ENCODE measurements at places on chromosomes 2 and 18. TPM values are rescaled to one million over a fixed set of nuclear protein-coding genes. Genes with fewer than 3 reads are reported as not detected.

DNA sequence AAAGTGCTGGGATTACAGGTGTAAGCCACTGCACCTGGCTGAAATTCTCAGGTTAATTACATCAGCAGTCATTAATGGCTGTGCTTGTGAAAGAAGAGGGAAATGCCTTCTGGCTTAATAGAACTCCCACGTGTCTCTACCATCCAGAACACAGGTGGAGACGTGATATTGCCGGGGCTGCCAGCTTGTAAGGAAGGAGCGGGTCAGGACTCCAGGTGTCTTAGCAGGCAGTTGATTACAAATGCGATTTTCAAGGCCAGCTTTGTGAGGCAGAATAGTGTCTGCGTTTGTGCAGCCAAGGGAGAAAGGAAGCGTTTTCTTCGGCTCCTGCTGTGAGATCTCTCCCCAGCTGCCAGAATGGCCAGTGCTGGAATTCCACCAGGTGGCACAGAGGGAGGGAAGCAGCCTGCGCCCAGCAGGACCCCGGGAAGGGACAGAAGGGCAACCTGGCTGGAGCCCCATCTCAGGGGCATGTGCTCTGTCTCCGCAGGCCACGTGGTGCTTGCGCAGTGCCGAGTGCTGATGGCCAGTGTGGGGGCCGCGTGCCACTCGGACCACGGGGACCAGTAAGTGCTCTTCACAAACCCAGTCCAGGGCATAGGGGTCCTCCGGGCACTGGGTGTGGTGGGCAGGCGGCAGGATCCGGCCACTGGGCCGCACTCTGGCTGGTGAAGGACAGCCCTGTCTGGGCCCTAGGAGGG is 3.7 kb upstream of the ESPNL start:
- peak; percentile 58 for DNase-seq

DNA sequence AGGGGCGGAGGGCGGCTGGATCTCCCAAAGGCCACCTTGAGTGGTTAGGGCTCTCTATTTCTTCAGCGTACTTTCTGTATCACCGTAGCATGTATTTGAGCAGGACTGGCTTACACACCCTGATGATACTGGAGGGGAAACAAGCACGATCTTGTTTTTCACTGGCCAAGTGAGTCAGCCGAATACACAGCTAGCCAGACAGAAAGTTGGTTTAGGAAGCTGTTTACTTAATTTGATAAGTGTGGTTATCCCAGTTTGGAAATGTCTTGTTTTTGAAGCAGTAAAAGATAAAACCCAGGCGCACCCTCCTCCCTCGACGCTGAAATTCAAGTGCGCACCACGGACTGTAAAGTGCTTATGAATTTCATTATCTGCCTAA is 582 bp downstream of the RIOK3 start:
- DNase-seq, result no peak

DNA sequence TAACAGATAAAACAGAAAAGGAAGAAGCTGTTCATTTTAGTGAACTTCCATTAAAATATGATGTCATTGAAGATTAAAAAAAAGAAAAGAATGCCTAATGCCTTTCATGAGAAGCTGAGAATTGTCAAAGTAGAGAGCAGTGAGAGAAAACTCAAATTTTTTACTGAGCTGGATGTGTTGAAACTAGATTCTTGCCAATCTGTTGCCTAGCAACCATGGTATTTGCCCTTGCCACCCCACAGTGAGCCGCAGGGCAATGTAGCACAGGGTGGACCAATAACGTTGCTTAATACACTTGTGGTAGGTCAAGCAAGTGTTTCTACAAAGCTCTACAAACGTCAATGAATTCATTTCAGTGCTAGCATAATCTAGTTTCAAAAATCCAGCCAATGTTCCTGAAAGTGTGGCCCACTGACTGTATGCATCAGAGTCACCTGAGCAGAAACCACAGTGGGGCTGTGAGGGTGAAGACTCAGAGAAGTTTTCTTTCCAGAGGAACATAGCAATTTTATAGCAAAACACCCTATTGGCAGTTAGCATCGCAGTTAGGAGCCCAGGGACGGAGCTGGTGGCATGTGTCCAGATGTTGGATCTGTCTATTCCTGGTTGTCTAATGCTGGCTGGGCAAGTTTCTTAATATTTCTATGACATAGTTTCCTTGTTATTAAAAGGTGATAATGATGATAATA is 132.2 kb downstream of the DOCK10 start:
- DNase-seq, result no peak

DNA sequence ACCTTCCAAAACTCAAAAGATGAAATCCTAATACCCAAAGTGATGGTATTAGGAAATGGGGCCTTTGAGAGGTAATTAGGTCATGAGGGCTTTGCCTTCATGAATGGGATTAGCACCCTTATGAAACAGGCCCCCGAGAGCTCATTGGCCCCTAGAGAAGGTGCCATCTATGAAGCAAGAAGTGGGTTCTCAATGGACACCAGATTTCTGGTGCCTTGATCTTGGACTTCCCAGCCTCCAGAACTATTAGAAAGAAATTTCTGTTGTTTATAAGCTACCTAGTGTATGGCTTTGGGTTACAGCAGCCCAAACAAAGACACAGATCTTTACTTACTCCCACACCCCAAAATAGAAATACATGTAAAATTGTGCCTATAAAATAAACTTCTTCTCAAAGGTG is 45.4 kb downstream of the SOCS6 start:
- no peak for DNase-seq

DNA sequence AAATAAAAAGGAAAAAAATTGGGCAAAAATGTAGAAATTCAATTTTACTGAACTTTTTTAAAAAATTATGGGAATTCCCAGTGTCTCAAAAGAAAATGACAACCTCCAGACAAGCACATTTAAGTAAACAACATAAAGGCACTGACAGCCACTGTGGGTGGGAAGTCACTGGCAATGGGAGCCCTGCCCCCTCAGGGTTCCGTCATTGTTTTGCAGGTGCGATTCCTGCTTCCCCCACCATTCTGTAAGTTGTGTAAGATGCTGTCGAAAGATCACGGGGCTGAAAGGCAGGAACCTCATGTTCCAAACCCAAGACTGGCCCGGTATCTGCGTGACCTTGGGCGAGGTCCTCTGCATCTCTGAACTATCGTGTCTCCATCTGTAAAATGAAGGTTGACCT is 15.8 kb upstream of the ASPRV1 start:
- no peak for DNase-seq

The SCLY gene
- 21.4 TPM for total RNA-seq

DNA sequence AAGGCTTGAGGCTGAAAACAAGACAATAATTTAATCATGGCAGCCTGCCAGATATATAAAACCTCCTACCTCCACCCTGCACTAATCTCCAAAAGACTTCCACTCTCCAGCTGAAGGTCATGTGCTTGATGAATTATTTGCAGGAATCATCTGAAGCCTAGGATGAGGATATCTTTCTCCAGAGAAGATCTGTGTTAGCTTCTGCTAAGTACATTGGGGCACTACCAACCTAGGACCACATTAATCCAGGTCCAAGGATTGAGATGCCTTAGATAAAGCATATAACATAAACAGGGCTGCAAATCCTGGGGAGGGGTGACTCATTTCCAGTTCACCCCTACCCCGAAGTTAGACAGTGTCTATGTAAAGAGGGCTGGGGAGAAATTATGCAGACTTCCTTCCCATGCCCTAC is 80.5 kb upstream of the FRZB start:
- no peak for DNase-seq

GRCh38 chr2:168639441-168639898 is 163.0 kb upstream of the NOSTRIN start:
- DNase-seq, result no peak

- DNase-seq, result no peak
These were observed 32.1 kb upstream of the MAL start for GRCh38 chr2:94993176-94994062.

GRCh38 chr18:46418663-46419260 is 238.3 kb downstream of the LOXHD1 start:
- DNase-seq, result no peak

DNA sequence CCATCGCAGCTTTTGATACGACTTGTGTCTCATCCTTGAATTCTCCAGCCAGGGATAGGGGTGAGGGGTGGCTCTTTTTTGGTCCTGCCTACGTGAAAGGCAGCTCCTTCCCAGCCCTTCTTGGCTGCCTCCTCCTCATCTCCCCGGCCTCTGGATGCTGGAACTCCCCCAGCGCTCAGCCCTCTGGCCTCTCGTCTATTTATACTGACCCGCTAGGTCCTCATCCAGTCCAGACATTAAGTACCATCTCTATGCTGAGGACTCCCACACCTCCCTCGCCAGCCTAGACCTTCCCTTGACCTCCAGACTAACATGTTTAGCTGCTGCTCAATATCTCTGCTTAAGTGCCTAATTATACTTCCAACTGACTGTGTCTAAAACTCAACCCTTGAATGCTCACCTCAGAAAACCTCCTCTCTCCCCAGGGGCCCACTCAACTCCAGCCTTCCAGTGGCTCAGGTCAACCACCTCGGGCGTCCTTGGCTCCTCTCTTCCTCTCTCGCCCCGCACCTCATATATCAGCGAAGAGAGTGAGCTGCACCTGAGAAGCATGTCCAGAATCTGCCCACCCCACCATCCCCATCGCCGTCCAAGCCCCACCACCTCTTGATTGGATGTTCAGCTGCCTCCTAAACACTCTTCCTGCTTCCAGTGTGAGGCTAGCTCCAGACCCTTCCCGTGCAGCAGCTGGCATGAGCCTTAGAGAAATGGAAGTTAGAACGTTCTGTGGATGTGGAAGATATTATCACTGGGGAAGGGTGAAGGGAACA is 34.8 kb downstream of the TOGARAM2 start:
- DNase-seq, result no peak
